Stimulated activated CD8-positive, alpha-beta memory T cell treated with anti-CD3 and anti-CD28 coated beads, Interleukin-2, amount 100 ng/mL, for 1 hour (primary cell): ENCODE measurements at places on chromosomes 7 and 10.

DNA sequence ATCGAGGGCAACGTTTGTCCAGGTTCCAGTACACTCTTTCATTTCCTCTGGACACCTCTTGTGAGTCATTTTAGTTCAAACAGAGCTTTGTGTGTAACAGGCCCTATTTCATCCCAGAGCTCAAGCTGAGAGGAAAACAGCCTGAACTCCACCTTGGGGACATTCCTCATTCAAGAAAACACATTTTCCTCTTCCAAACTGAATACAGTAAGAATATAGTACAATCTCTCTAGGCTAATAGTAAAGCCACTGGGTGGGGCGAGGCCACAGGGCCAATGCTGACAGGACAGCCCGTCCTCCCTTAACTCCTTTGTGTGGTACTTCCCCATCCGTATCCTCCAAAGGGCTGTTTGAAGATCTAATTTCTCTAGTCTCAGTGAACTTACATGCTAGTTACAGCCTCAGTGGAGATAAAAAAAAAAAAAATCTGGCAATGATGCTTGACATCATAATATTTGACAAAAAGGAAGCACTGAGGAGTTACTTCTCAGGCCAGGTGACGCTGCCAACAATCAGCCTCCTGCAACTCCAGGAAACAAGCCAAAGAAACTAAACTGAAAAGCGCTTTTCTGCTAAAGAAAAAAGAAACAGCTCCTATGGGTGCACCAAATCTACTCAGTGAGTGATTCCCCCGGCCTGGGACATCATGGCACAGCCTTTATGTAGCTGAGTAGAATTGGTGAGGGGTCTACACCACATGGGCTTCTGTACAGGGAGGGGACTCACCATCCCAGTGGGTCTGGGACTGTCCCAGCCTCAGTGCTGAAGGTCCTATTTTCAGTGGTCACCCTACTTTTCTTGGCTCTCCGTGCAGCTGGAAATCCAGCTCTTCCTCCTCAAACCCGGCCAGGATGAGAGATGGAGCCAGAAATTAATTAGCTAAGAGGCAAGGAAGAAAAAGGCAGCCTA is 238.2 kb upstream of the NEBL start:
- DNase-seq = no peak

GRCh38 chr10:36002445-36002844 is 360.3 kb upstream of the FZD8 start:
- no peak for DNase-seq

GRCh38 chr10:131035779-131036178 is 275.7 kb downstream of the TCERG1L start:
- DNase-seq = no peak

DNA sequence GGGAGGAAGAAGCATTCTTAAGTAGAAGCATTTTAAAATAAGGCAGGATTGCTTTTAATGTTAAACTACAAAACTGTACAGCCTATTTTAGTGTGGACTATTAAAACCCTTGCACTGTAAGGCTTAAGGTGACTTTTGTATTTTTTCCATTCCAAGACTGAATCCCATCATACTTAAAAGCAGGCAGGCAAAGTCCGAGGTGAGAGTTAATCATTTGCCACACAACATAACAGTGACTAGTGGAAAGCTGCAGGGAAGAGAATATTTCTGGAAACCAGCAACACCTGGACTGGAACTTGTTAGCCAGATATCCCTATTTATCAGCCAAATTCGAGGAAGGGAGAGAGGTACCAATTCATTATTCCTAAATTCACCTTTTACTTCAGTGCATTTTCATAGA is 3.5 kb downstream of the PRR15 start:
- DNase-seq = no peak

GRCh38 chr10:69459101-69459790 is 8.0 kb downstream of the TSPAN15 start:
- DNase-seq = no peak

GRCh38 chr7:119711104-119711503 is 561.9 kb upstream of the KCND2 start:
- DNase-seq = no peak

- DNase-seq = no peak
Measured at GRCh38 chr7:154409703-154410311, 357.6 kb downstream of the DPP6 start.

GRCh38 chr7:81690688-81691087 is 79.2 kb downstream of the HGF start:
- DNase-seq = no peak

- DNase-seq = no peak
Measured at GRCh38 chr7:27140126-27140857, 3.2 kb downstream of the HOXA5 start.

GRCh38 chr7:127689194-127689772 is 37.3 kb downstream of the SND1 start:
- DNase-seq = no peak

DNA sequence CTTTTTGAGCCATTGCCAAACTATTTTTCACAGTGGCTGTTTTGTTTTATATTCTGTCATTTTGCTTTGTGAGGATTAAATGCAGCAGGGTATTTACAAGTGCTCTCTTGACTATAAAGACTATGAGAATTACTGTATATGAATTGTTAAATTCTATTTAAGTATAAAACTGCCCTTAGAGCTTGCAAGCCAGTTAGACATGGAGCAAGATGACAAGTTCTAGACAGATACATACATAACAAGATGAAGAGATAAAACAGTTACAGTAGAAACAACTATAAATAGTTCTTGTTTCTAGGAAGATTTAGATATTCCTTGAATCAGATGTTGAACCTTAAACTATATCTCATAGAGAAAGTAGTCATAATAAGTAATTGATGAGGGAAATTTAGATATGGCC is 60.6 kb downstream of the DNAH11 start:
- DNase-seq = no peak

DNA sequence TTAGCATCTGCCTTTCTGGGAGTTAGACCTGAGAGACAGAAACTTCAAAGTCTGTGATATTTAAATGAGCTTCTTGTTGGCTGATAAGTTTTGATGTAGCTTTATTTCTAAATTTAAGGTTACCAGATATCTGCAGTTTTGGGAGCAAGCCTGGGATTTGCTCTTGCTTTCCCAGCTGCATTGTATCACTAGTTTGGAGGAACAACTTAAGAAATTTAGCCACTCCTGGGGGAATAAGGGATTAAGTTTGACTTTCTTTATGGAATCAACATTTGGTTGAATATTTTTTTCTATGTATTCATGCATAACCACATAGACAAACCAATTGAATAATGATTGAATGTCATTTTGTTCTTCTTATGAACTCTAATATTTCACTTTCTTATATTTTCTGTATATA is 178.6 kb downstream of the POLR1F start:
- DNase-seq = no peak

DNA sequence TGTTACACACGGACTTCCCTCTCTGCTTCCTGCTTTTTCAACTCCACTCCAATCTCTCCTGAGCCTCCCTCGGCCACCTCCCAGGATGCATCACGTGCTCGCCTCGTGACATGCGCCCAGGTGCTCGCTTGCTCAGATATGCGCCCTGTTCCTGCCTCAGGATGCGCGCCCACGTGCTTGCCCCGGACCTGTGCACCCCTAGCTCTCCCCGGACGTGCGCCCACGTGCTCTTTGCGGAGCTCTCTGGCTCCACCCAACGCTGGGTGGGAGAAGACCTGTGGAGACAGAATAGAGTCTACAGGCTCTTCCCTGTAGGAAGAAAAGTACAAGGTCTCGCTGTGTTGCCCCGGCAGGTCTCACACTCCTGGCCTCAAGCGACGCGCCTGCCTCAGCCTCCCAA is 23.1 kb downstream of the PARD3 start:
- no peak for DNase-seq

DNA sequence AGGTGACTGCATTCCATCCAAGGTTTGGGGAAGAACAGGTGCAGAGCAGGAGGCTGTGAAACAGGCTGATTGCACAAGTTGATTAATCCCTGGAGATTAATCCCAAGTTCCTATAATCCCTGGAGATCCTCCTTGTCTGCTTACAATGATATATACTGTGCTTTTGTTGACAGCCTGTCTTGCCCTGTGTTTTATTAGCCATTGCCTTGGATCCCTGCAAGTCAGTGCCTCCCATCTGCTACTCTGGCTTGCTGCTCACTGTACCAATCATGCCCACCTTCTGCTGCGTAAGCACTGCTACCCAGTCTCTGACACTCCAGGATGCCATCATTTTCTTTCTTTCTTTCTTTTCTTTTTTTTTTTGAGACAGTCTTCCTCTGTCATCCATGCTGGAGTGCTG is 65.4 kb downstream of the ANKRD61 start:
- DNase-seq = no peak

DNA sequence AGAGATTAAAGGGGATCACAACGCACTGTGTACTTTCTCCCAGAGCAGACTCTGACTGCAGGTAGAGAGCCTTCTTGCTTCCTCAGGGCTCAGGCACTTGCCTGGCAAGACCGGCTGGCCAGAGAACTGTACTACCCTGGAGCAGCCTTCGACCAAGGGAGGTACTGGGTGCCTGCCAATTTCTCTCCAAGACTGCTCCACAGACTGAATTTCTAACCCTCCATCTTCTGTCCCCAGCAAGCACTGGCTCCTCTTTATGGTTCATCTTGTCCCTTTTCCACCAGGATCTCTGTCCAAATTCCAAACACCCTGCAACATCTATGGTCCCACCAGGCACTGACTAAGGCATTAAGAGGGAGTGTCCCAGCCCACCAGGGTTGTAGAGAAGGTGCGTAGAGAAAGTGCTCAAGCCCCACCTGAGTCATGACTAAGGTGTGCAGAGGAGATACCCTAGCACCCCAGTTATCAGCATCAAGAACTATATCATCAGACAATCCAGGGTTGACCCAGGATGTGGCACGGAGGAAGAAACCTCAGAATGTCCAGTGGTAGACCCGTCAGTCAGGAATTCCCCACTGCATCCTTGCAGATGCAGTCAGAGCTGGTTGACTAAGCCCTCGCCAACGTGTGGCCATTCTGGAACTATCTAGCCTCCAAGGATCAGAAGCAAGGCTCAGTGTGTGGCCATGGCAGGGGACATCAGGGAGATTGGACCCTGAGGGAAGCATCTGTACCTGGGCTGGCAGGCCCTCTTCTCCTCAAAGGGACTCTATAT is 60.9 kb upstream of the CAMK2B start:
- no peak for DNase-seq

- no peak for DNase-seq
Measured at GRCh38 chr7:128310499-128310898, 33.2 kb downstream of the RBM28 start.

DNA sequence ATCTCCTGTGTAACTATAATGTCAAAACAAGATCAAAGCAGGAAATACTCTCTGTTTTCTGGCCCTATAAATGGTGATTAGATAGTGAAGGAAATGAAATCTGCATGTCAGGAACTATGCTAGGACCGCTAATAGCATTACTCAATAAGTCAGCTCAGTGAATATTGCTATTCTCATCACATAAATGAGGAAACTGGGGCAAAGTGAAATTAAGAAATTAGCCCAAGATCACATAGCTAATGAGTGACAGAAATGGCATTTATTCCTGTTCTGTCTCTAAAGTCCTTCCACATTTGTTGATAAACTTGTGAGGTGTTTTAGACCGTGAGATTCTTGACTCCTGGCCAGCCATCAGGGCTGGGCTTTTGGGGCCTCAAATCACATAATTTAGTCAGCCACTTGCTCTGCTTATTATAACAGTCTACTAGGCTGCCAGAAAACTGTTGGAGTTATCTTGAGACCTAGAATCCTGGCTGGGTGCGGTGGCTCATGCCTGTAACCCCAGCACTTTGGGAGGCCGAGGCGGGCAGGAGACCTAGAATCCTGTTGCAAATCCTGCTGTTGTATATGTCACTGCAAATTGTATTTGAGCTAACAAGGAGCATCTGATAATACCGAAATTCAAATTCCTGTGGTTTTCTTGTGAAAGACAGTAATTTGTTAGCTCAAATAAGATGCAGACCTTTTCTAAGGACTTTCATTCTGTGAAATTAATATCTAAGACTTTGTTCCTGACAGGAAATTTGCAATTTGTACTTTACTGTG is 66.5 kb upstream of the SHTN1 start:
- DNase-seq = no peak
